Activated CD4-positive, CD25-positive, alpha-beta regulatory T cell (primary cell): ENCODE measurements at places on chromosomes 1 and 21.

- no peak for DNase-seq
Measured at GRCh38 chr1:50976111-50976889, 6.3 kb downstream of the CDKN2C start.

DNA sequence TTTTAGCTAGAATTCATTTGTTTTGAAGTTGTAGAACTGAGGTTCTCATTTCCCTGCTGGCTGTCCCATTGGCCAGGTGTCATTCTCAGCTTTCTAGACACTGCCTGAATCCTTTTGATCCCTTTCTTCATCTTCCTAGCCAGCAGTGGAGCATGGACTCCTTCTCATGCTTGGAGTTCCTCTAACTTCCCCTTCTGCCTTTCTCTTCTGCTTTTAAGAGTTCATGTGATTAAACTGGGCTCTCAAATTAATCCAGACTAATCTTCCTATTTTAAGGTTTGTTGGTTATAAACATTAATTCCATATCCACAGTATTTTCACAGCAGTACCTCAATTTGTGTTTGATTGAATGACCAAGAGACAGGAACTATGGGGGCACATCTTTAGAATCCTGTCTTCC lies 52.3 kb downstream of the ADAMTS5 start:
- no peak for DNase-seq

DNA sequence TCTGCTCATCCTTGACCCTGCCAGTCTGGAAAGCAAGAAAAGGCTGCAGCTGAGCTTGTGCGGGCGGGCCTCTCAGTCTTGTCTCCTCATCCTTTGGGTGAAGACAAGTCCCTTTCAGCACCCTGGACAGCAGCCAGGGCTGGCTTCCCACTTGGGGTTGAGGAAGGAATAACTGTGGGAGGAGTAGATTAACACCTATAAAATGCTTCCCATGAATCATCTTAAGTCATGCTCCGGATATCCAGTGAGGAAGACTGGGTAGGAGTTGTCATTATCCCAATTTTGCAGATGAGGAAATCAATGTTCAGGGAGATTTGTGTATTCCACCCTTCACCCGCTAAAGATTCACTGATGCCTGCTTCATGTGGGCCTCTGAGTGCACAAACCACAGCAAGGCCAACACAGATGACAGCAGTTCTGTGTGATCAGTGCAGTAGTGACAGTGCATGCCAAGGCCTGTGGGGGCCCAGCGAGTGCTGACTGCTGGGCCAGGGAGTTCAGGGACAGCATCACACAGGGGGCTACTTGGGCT lies 20.1 kb upstream of the COL16A1 start:
- peak; percentile 12 for DNase-seq

DNA sequence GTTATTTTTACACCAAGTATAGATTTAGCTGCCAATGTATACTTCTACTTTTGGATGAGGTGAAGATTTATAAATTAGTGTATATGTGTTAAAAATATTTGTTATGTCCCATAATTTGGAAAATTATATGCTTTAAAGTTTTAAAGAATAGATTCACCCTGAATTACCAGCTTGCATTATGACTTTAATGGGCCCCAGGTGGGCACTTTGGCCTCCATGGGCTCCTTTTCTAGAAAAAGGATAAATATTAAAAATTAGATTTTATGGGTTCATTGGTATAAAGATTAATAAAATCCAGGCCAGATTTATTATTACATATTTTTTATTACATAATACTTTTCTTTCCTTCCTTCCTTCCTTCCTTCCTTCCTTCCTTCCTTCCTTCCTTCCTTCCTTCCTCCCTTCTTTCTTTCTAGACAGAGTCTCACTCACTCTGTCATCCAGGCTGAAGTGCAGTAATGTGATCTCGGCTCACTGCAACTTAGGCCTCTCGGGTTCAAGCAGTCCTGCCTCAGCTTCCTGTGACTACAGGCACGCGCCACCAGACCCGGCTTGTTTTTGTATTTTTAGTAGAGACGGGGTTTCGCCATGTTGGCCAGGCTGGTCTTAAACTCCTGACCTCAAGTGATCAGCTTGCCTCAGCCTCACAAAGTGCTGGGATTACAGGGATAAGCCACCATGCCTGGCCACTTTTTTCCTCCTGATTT lies 21.9 kb downstream of the KMO start:
- DNase-seq = no peak

- no peak for DNase-seq
Measured at GRCh38 chr1:220307607-220308006, 35.4 kb upstream of the RAB3GAP2 start.

DNA sequence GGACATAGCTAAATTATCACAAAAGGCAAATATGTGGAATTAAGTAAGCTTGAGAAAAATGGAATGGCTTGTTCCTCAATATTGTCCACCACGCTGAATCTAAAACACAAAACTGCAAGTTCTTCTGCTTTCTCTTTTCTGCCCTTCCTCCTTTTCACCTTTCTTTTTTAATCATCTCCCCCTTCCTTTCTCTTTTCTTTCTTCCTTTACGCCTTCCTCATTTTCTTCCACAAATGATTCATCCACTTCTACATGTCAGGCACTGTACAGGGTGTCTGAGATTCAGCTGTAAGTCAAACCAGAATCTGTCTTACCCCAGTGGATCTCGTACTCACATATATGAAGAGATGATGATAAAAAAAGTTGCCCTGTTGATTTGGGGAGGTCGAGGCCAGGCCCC lies 1182.5 kb downstream of the MRPL39 start:
- no peak for DNase-seq

DNA sequence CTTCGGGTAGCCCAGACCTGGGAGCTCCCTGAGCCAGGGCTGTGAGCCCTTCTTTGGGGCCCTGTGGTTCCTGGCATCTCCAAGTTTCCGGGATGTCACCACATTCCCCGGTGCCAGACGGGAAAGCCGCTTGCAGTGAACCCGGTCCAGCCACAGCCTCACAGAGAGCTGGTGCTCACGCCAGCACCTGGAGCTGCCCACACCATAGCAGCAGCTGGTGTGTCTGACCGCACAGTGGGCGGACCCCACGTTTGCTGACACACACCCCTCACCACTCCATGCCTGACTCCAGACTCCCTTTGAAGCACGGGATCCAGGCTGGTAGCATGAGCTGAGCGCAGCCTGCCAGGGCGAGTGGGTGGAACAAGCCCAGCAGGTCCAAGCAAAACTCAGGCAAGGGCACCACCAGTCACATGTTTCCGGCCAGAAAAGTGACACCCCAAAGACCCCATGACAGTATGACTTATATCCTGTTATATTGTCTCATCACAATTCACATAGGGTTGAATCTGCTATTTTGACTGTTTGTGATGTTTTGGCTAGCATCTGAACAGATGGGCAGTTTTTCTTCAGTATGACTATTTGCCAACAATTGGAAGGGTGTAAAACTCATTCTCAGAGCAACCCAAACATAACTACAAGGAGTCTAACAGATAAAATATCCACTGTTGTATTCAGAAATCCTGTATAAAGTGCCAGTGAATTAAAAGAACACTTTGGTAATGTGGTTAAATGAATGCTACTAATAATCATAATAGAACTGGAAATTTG lies 285.4 kb downstream of the SMYD3 start:
- DNase-seq = no peak

DNA sequence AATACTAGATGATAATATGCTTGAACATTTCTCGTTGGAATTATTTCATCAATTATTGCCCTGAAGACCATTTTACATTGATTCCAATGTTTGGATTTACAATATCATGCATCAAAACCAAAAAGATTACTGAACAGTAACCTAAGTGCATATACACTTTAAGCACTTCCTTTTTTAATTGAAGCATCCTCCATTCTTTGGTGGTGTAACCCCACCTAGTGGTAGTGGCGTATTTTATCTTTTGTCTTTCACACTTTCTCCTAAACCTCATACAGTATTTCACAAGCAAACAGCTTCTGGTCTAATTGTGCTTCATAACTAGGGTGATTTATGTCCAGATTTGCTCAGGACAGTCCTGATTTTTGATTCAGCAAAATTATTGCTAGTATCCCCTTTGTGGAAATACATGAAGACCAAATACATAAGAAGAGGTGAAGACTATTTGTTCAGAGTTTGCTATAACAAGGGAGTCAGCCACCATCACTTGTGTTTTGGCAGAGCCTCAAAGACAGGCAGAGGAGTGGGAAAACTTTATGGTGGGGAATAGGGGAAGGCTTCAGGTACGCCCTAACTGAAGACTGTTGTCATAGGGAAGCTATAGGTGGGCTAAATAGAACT lies 3.4 kb upstream of the NVL start:
- DNase-seq = peak; percentile 22

GRCh38 chr1:34742667-34743270 lies 12.1 kb upstream of the GJB5 start:
- DNase-seq = peak; percentile 76

GRCh38 chr1:168138134-168138533 lies 1.4 kb upstream of the GPR161 start:
- DNase-seq = no peak

- no peak for DNase-seq
Measured at GRCh38 chr1:238488401-238488800, 597.7 kb upstream of the ZP4 start.

DNA sequence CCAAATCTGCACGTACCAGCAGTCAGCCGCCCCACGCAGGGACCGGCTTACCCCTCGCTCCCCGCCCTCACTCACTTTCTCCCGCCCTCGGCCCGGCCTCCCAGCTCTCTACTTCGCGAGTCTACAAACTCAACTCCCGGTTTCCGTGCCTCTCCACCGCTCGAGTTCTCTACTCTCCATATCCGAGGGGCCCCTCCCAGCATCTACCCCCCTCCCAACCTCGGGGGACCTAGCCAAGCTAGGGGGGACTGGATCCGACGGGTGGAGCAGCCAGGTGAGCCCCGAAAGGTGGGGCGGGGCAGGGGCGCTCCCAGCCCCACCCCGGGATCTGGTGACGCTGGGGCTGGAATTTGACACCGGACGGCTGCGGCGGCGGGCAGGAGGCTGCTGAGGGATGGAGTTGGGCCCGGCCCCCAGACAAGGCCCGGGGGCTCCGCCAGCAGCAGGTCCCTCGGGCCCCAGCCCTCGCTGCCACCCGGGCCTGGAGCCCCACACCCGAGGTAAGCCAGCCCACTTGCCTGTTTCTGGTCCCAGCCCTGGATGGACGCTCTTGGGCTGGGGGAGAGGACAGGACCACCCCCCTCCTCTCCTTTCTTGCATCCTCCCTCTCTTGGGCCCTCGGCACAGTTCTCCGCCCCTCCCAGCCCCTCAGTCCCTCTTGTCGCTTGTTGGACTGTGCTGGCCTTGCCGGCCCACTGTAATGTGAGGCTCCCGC lies at the start of gene ARTN:
Gene ARTN, plus strand, starts transcription at position 416 of the 715 bp plus-strand sequence. CDS start 1,856 bp downstream, outside the sequence.
- no peak for DNase-seq
